Activated CD8-positive, alpha-beta memory T cell treated with anti-CD3 and anti-CD28 coated beads for 48 hours (primary cell): ENCODE measurements at places on chromosomes 1 and 21.

- no peak for DNase-seq
Observed at GRCh38 chr1:16006552-16007485, 2.8 kb downstream of the SRARP start.

DNA sequence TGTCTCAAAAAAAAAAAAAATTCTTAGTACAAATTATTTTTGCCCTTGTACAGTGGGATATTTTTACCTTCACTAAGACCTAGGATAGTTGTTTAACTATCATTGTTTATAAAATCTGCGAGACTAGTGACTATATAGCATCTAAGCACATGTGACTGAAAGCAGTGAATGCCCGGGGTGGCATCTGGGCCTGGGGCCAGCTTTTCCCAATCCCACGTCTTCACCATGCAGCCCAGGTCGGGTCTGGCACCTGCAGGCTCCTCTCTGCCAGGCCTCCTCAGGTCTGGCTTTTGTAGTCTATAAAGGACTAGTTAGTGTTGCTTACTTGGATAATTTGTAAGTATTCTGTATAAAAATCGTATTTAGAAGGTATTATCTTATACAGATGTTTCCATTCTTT, 40.8 kb downstream of the CBS start:
- DNase-seq = no peak

GRCh38 chr1:22780696-22781095, 70.1 kb downstream of the EPHB2 start:
- no peak for DNase-seq

- no peak for DNase-seq
Observed at GRCh38 chr1:175889848-175890247, 146.5 kb upstream of the TNR start.

- no peak for DNase-seq
Observed at GRCh38 chr21:45481977-45482898, 60.0 kb downstream of the SLC19A1 start.

DNA sequence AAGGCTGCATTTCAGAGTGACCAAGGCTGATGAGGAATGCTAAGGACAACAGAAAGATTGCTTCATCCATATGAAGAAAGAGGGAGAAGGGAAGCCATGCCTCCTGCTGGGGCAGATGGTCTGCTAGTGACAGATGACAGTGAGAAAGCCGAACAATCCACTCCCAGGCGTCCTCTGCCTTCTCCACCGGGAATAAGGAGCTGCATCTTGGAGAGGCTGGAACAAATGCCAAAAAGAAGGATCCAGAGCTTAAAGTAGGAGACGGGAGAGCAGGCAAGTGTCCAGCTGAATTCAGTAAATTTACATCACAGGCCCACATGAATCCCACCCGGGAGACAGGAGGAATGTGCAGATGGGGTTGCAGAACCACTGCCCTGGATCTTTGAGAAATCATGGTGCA, 33.4 kb downstream of the DDX20 start:
- DNase-seq = no peak

- DNase-seq = no peak
Observed at GRCh38 chr1:110756506-110756905, 81.8 kb upstream of the KCNA3 start.

GRCh38 chr1:163335216-163335615, 13.5 kb downstream of the NUF2 start:
- no peak for DNase-seq

DNA sequence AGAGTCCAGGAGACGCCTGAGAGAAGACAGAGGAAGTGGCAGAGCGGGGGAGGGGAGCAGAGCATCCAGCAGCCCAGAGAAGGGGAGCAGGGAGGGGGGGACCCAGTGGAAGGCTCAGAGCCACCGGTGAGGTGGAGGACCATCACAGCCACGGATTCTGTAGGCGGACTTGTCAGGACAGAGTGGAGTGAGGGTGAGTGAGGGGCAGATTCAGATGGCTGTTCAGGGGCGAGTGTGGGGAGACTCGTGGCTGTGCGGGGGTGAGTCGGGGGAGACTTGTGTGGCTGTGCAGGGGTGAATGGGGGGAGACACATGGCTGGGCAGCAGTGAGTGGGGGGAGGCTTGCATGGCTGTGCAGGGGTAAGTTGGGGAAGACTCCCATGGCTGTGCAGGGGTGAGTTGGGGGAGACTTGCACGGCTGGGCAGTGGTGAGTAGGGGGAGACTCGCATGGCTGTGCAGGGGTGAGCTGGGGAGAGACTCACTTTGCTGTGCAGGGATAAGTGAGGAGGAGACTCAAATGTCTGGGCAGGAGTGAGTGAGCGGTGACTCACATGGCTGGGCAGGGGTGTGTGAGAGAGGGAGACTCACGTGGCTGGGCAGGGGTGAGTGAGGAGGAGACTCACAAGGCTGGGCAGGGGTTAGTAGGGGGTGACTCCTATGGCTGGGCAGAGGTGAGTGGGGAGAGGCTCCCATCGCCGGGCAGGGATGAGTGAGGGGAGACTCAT, 56.8 kb upstream of the ABCG1 start:
- DNase-seq = no peak

- DNase-seq = no peak
Observed at GRCh38 chr21:31732597-31733550, 956 bp upstream of the SCAF4 start.

- no peak for DNase-seq
Observed at GRCh38 chr1:19489996-19490395, 4.7 kb upstream of the CAPZB start.

GRCh38 chr1:101300916-101301315, 64.1 kb downstream of the S1PR1 start:
- no peak for DNase-seq

DNA sequence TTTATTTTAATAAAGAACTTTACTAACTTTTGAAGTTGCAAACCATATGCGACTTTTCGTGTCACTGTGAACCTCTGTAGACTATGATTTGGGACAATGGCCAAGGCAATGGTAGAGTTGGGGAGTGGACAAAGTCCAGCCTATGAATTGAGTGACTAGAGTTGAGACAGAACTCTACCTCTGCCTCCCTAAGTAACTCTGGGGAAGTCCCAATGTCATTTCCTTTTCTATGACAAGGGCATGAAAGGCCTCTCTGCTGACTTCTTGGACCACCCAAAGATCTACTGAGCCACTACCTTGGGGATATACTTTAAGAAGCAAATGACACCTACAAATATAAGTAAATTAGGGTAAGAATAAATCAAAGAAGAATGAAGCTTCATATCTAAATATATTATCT, 19.3 kb downstream of the BEND5 start:
- DNase-seq = no peak

- no peak for DNase-seq
Observed at GRCh38 chr1:218938259-218938658, 235.4 kb upstream of the LYPLAL1 start.

GRCh38 chr1:117176579-117176978, 34.1 kb downstream of the VTCN1 start:
- DNase-seq = no peak

- no peak for DNase-seq
Observed at GRCh38 chr21:29938776-29939103, 1.1 kb downstream of the GRIK1 start.
